Activated CD8-positive, alpha-beta memory T cell treated with anti-CD3 and anti-CD28 coated beads for 1 hour (primary cell): ENCODE measurements at places on chromosomes 5 and 9.

DNA sequence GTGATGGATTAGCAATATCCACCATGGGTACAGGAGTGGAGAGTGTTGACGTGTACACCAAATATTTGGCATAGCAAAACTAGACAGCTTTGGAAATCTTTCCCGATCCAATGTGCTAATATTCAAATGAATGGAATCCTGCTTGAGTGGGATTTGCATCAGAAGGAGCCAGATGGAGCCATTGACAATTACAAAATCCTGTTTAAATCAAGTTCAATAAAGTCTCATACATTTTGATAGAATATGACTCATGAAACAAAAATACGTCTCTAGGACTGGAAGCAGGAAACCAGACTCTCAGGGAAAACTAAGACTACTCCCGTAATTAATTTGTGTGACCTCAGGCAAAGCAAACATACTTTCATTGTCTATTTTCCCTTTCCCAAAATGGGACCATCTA lies 13.0 kb downstream of the TNC start:
- DNase-seq = no peak

GRCh38 chr5:74310386-74310785 lies 330.1 kb downstream of the ENC1 start:
- DNase-seq = no peak

GRCh38 chr9:3433754-3434153 lies 92.0 kb downstream of the RFX3 start:
- no peak for DNase-seq

GRCh38 chr9:78143281-78144007 lies 92.4 kb upstream of the CEP78 start:
- no peak for DNase-seq

DNA sequence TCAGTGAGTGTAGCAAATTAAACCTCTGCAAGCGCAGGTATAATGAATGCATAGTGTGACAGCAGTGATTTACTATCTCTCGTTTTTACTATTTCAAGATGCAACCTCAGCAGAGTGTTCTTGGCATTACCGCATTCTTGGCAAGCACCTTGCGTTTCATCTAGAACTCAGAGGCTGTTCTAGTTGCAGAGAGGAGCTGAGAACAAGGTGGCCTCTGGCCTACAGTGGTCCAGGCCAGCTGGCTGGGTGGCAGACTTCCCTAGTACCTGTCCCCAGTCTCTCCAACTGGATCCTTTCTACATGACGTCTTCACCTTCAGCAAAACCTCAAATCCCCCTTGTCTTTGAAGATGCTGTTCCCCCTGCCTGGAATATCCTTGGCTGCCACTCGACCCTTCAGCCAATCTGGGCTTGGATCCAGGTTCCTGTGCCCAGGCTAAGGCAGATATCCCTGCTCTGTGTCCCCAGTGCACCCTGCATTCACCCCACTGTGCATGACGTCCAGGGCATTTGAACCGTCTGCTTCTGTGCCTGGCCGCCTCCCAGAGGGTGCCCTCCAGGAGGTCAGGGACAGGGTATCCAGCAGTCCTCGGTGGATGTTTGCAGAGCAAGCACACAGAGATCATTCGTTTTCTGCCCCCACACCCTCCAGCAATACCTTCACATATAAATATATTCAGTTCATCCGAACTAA lies 120.4 kb upstream of the CPEB4 start:
- DNase-seq = no peak

DNA sequence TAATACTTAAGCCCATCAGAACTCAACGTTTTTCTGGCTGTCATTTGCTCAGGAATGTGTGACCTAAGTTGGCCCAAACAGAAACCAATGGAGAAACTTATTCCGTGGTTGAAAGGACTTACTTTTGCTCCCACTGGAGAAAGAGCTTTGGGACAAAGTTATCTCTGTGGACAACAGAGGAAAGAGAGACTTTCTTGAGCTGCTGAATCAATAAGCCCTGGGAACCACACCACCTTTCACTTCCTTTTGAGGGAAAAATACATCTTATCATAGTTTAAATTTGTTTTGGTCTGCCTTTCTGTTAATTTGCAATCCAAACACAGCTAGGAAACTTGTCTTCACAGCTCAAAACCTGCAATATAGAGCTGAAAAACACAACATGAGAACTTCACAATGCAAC lies 62.8 kb upstream of the VCAN start:
- DNase-seq = no peak

- DNase-seq = no peak
Observed at GRCh38 chr5:89470658-89471057, 587.7 kb upstream of the MEF2C start.

- no peak for DNase-seq
Observed at GRCh38 chr5:56440871-56441740, 208.0 kb upstream of the ANKRD55 start.

GRCh38 chr5:169756071-169756765 lies 119.1 kb downstream of the DOCK2 start:
- no peak for DNase-seq

GRCh38 chr9:70873506-70873905 lies 247.9 kb downstream of the TRPM3 start:
- no peak for DNase-seq

GRCh38 chr5:160472482-160472881 lies 50.8 kb downstream of the PTTG1 start:
- no peak for DNase-seq

- no peak for DNase-seq
Observed at GRCh38 chr5:24623031-24623430, 21.7 kb downstream of the CDH10 start.
